ENCODE measurements at places on chromosomes 3 and 15.
A peak's percentile ranks its signal among the peaks of the same experiment; 100 is the strongest.

GRCh38 chr3:184554461-184554860, 7.1 kb upstream of the EPHB3 start:
- DNase-seq, result no peak

GRCh38 chr3:43892526-43892925, 201.8 kb downstream of the ABHD5 start:
- peak; percentile 19 for DNase-seq

DNA sequence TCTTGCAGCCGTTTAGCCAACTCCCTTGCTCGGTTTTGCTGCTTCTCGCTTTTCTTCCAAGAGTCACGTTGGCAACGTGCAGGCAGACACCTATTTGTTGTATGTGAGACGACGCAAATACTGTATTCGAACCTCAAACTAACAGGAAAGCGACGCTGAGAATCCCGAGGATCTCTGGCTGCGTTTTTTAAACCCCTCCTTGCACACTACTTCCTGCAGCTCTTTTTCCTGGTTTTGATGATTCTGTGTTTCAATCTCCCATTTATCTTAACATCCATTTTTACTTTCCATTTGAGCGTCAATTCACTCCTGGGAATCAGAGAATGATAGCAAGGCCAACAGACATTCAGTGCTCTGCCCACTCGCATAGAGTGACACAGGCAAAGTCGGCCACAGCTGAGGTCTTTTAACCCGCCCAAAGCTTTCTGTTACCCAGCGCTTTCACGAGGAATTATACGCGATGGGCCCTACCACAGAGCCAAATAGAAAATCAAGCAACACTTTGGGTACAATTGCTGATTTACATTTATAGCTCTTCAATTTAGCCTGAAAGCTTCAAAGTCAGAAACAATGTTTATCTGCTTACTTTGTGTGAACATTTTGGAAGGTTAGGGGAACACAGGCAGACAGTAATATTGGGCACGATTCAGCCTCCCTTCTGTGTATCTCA, 1.6 kb upstream of the ANXA2 start:
- DNase-seq, result no peak

- peak; percentile 15 for DNase-seq
Measured at GRCh38 chr3:71580636-71581456, 2.7 kb downstream of the FOXP1 start.

- no peak for DNase-seq
Measured at GRCh38 chr3:181328346-181328745, 338.8 kb upstream of the DNAJC19 start.

DNA sequence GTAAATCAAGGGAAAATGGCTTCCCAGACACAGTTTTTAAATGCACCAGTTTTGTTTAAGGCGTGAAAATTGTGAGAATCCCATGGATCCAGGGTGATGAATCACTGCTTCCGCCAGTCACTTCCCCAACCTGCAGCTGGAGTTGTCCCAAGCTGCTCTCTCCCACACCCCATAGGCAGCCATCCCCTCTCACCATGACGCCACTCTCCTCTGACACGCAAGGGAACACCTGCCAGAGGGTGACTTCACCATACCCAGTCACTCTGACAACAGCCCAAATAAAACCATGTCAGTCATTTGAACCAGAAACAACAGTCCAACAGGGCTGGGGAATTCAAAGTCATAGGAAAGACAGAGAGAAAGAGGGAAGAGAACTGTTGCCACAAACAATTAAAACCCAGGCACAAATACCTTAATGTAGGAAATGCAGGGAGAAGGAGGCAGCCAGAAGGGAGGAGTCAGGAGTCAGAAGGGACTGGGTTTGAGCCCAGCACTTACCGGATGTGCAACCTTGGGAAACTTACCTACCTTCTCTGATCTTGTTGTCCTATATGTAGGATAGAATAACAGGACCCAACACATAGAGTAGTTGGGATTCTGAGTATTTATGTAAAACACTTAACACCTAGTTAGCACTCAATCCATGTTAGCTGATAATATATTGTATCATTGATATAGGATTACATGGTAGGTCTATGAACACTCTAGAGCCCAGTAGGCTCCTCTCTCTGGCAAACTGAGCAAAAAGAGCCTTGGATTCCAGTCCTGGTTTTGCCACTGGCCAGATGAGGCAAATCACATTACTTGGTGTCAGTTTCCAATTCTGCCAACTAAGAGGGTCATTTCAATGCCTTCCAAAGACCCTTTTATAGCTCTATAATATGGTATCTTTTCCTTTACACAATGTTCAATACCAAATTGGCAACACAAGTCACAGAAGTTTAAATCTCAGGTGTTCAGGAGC, 326.3 kb upstream of the ICE2 start:
- no peak for DNase-seq

DNA sequence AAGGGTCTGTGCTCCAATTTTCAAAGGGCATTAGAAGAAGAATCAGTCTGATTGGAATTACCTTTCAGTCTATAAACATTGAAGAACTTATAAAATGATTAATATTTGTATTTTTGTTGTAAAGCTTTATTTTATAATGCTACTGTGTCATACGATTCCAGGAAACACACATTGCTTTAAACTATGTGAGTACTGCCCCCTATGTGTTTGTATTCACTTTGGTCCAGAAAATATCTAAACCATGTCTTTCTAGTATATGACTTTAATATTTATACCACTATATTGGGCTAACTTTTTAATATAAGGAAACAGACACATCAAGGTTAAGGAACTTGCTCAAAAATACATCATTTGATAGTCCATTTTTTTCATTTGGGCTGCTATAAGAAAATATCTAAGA, 3.2 kb upstream of the RIOX2 start:
- no peak for DNase-seq

GRCh38 chr15:42102646-42103235, 8.4 kb upstream of the PLA2G4D start:
- no peak for DNase-seq

- DNase-seq, result no peak
Measured at GRCh38 chr3:54264050-54264449, 141.7 kb downstream of the CACNA2D3 start.

- no peak for DNase-seq
Measured at GRCh38 chr3:126098391-126098858, 14.5 kb upstream of the SLC41A3 start.

DNA sequence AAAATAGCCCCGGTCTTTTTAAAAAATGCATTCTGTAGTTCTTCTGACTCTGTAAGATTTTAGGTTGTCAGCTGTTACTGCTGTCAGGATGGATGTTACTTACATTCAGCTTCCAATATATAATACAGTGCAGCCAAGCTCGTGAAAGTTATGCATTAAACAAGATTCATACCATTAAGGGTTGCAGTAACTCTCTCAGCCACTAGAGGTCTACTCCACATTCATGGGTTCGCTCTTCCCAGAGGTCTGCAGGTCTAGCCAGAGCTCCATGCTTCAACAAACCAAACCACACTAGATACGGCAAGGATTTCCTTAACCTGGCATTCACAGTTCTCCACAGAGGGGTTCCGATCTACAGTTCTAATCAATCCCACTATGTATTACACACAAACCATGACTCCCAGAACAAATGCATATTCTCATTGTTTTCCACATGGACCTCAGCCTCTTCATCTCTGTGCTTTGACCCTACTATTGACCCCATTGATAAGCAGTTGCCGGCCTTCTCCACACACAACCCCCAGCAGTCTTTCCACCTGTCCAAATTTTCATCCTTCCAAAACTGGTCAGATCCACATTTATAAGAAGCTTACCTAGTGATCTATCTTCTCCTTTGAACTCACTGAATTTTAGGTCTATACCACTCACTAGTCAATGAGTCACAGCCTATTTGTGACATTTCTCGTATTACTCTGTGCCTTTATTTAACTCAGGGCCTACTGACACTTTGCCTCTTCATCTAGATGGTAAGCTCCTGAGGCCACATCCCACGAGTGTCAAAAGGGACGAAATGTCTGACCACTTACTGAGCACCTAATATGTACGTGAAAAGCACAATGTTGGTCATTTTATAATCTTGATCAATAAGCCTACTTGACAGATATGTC, 33.7 kb downstream of the RORA start:
- DNase-seq, result peak; percentile 69

DNA sequence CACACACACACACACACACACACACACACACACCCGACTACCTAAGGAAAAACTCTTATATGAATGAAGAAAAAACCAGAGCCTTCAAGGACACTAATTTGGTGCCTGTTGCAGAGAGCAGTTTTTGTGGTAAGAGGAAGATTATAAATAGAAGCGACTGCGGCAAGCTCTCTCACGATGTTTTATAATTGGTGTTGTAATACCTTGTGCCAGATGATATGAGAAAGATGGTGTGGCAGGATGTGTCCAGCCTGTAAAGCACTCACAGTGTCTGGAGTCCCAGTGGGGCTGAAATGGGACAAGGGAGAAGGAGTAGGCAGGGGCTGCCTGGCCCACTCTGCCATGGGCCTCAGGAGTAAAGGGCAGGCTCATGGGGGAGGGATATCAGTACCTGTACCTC, 839.9 kb downstream of the AGBL1 start:
- no peak for DNase-seq

DNA sequence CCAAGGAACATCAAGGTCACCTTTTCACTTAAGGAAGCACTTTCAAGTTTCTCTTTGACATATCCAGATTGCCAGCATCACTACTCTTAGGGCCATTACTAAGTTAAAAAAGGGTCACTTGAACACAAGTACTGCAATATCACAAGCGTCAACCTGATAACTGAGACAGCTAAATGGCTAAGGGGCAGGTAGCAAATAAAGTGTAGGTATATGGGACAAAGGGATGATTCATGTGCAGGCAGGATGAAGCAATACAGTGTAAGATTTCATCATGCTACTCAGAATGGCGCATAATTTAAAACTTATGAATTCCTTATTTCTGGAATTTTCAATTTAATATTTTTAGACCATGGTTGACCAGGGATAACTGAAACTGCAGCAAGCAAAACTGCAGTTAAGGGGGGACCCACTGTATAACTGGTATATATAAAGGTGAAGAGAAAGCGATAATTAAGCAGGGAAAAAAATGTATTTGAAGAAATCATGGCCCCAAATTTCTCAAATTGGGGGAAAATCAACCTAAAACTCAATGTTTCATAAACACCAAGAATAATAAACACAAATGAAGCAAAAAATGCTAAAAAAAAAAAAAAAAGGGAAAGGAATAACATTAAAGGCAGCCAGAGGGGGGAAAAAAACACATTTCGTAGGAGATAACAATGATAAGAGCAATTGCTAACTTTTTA, 13.1 kb downstream of the CCR1 start:
- DNase-seq, result no peak
